ENCODE measurements at places on chromosomes 6 and 20.

DNA sequence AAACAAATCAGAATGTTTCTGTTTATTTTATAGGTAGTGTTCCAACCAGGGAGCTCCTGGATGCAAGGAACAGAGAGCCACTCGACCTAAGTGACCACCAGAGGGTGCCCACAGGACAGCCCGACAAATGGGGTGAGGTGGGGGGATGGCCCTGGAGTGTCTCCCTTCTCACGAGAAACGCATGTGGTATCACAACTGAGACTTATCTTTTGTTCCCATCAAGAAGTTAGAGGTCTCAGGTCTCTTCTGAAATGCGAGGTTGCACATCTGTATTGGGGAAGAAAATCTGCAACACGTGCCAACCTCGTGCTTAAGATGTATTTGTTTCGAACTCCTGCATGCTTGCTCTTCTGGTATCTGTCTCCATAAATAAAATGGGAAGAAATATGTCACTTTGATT, 104.0 kb downstream of the ISM1 start:
- DNase-seq = peak; percentile 67

DNA sequence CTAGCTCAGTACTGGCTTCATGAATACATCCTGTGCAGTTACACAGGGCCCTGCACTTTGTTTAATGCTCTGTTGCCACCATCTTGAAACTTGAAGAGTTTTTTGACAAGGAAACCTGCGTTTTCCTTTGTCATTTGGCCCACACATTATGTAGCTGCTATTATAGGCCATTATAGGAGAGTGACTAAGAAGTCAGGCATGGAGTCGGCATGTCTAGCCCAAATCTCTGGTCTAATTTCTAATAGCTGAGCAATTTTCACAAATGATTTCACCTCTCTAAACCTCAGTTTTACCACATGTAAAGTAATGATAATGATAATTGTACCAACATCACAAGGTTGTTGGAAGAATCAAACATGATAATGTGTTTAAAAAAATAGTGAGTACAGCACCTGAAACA, 67.1 kb upstream of the MYLIP start:
- no peak for DNase-seq

DNA sequence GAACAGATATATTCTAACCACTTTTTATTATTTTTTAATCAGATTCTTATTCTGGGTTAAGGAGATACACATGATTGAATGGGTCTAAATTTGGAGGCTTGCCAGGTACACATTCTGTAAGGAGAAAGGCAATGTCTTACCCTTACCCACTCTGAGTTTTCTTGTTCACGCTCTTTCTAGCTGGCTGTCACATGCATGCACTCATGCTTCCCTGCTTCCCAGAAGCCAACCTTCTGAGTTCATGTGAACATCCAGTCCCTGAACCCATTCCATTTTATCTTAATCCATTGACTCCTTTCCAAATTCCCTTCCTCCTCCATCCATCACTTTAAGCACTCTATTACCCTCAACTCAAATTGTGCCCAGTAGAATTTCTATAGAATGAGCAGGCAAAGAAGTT, 17.5 kb upstream of the MOCS1 start:
- no peak for DNase-seq

GRCh38 chr6:86848986-86849385, 88.3 kb upstream of the HTR1E start:
- no peak for DNase-seq

DNA sequence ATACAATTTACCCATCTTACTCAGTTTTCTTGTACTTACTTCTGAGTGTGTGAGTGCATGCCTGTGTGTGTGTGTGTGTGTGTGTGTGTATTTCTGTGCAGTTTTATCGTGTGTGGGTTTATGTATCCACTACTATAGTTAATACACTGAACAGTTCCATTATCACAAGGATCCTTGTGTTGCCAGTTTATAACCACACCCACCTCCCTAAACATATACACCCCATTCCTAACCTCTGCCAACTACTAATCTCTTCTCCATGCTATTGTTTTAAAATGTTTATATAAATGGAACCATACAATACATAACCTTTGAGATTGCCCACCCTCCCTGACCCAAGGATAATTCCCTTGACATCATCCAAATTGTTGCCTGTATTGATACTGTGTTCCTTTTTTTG, 18.7 kb downstream of the POFUT1 start:
- DNase-seq = no peak

DNA sequence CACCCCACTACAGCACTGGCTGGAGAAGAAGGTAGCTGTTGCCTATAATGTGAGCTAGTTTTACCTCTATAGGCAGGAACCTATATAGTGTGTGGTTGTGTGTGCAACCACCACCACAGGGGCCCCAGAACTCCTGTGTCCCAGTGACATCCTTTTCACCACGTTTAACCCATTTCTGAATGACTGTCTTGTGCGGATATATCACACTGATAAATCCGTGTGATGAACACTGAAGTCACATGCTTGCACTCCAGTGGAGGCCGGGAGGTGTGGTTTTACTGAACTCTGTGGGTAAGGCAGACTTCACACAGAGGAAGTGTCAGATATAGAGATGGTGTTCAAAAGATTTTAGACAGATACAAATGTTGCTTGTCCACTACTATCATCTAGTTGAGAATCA, 32.5 kb downstream of the SDHAF4 start:
- no peak for DNase-seq

GRCh38 chr6:15020119-15020770, 225.6 kb upstream of the JARID2 start:
- DNase-seq = no peak

GRCh38 chr6:49805246-49805645, 18.2 kb upstream of the PGK2 start:
- DNase-seq = no peak

GRCh38 chr20:58069207-58069606, 159.2 kb downstream of the ANKRD60 start:
- DNase-seq = no peak

DNA sequence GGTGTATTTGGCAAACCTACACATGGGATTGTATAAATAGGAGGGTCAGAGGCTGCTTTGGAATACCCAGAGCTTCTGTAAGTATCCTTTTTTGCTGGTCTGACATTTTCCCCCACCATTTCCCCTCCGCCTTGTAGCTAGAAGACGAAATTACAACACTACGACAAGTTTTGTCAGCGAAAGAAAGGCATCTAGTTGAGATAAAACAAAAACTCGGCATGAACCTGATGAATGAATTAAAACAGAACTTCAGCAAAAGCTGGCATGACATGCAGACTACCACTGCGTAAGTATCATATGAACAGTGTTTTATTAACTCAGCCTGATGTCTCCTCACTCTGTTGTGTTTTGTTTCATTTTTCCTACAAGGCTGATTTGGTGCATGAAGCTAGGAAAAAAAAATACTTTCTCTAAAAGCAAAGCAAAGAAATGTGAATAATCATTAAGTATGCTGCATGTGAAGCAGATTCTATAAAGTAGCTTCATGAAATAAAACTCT, 72.7 kb downstream of the HDDC2 start:
- DNase-seq = no peak

DNA sequence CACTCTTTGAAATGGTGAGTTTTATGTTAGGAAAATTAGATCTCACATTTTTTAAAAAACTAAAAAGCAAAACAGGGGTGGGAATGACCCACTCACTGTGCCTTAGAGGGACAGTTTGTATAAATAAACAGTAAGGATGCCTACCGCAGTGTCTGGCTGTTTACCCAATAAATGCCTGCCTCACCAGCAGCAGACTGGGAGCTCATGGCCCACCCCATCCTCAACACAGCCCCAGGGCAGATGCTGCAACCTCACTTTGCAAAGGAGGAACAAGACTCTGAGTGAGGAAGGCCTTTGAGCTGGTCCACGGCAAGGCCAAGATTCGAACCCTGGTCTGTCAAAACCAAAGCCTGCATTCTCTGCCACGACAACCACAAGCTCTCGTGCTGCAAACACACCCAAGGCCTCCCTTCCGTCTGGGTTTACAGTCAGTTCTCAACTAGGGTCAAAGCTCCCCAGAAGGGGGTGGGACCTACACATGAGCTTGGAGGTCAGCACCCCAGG, 77.8 kb downstream of the BMP7 start:
- no peak for DNase-seq

GRCh38 chr6:95576998-95577303, 384 bp upstream of the MANEA start:
- no peak for DNase-seq
